ENCODE measurements at places on chromosomes 4 and X. TPM values are rescaled to one million over a fixed set of nuclear protein-coding genes. Genes with fewer than 3 reads are reported as not detected.

The ARX gene
- total RNA-seq = 0.98 TPM

The USP26 gene
- not detected for total RNA-seq

- no peak overlapping the region for H3K4me3 ChIP-seq
- H3K27me3 ChIP-seq = peaks cover 1% of the 10 kb centered on the region
- no peaks in the 10 kb centered on the region for H3K4me1 ChIP-seq
- no peaks in the 10 kb centered on the region for H3K36me3 ChIP-seq
- no peak overlapping the region for H3K27ac ChIP-seq
Observed at GRCh38 chr4:187004628-187005027, 281.0 kb upstream of the FAT1 start.

- H3K36me3 ChIP-seq = no peaks in the 10 kb centered on the region
- H3K27ac ChIP-seq = no peak overlapping the region
- H3K4me1 ChIP-seq = no peaks in the 10 kb centered on the region
- no peak for DNase-seq
- H3K4me3 ChIP-seq = no peak overlapping the region
Observed at GRCh38 chrX:155874571-155875244, 6.4 kb upstream of the VAMP7 start.

The MAMLD1 gene
- total RNA-seq = 0.25 TPM

GRCh38 chr4:40227284-40227683, 30.5 kb downstream of the RHOH start:
- peaks cover 2% of the 10 kb centered on the region for H3K4me1 ChIP-seq
- no peak overlapping the region for H3K4me3 ChIP-seq
- H3K27ac ChIP-seq = no peak overlapping the region
- no peak for DNase-seq
- H3K36me3 ChIP-seq = peaks cover 5% of the 10 kb centered on the region
